ENCODE measurements at places on chromosomes 3 and 15.
A peak's percentile ranks its signal among the peaks of the same experiment; 100 is the strongest.

GRCh38 chr15:85624291-85624801 is 170.4 kb downstream of the KLHL25 start:
- DNase-seq, result no peak

- DNase-seq, result no peak
Measured at GRCh38 chr15:59329570-59330350, 42.9 kb downstream of the MYO1E start.

DNA sequence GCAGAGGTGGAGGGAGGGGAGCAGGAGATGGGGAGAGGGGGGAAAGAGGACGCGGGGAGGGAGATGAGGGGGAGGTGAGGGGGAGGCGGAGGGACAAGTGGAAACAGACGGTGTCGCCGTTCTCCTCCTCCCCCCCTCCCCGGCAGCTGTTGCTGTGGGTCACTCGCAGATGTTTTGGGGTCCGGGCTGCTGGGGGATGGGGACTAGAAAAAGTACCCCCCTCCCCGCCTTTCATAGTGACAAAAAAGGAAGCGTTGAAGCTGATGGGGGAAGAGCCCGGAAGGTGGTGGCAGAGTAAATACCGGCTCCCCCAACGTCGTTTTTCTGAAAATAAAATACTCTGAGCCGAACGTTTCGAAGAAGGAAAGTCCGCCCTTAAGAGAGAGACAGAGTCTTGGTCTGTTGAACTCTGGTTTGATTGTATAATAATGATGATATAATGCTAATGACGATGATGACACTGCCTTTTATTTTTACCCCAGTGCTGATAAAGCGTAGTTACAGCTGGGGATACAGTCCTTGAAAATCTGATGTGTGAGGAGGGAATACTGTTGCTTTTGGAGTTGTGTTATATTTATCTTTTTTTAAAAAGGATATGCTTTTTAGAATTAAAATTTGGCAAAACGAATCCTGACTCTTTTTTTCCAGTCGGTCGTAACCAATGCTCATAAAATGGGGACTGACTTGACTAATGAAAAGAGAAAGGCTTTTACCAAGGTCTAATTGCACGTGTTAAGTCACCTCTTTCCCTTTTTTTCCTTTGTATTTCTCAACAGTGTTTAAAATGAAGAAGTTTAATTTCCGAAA is 993 bp downstream of the STXBP5L start:
- no peak for DNase-seq

DNA sequence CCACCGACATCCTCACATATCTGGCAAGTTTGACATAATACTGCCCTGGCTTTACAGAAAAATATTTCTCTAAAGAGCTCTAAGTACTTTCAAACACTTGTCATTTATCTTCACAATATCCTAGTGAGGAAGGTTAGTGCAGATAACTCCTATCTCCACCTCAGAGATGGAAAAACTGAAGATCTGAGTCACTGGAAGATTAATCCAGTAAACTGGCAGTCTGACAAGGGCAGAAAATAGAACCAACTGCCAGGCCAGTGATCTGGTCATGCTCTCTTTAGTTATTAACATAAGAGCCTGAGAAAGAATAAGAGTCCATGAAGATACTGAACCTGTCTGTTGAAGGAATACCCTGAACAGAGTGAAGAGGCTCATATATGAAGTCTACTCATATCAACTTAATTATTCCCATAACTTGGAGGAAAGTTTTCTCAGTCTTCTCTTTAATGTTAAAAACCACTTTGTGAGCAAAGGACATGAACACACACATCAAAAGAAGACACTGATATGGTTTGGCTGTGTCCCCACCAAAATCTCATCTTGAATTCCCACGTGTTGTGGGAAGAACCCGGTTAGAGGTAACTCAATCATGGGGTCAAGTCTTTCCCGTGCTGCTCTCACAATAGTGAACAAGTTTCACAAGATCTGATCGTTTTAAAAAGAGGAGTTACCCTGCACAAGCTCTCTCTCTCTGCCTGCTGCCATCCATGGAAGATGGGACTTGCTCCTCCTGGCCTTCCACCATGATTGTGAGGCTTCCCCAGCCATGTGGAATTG is 61.4 kb downstream of the GOLIM4 start:
- peak; percentile 70 for DNase-seq

DNA sequence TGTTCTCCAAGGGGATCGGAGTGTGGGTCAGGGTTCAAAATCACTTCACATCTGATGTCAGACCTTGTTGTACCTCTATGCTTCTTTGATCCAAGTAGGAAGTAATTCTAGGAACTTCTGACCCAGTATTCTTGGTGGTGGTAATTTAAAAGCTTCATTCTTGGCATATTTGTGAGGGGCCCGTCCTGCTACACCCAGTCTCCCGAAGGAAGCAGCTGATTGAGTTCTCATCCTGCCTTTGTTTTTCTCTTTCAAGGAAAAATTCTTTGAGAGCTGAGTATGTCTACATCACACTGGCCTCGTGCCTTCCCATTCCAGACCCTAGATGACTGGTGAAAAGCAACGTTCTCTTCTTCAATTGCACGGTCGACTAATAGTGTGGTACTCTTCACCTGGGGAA is 234.4 kb upstream of the TPRG1 start:
- no peak for DNase-seq

- no peak for DNase-seq
Measured at GRCh38 chr3:134772011-134772410, 23.0 kb upstream of the EPHB1 start.

- DNase-seq, result no peak
Measured at GRCh38 chr3:174540116-174540908, 318.8 kb upstream of the NAALADL2 start.

DNA sequence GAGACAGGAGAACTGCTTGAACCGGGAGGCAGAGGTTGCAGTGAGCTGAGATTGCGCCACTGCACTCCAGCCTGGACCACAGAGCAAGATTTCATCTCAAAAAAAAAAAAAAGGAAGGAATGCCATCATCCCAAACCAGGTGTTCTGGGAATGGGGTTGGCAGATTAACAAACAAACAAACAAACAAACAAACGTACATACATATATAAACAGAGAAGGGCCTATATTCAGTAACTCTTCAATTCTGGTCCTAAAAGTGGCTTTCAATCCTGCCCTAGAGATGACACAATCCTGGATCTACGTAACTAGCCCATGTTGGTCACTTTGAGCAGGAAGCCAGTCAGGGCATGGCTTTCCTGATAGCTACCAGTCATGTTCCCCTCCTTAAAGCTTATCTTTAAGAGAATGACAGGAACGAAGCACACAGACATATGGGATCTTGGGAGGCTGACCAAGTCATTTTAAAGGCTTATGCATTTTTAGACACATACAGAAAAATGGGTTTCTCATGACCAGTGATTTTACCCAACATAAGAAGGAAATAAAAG is 29.9 kb upstream of the RAB11A start:
- DNase-seq, result no peak

Measured in NCI-H226 (cell line).